ENCODE measurements at places on chromosomes 13 and 19.

DNA sequence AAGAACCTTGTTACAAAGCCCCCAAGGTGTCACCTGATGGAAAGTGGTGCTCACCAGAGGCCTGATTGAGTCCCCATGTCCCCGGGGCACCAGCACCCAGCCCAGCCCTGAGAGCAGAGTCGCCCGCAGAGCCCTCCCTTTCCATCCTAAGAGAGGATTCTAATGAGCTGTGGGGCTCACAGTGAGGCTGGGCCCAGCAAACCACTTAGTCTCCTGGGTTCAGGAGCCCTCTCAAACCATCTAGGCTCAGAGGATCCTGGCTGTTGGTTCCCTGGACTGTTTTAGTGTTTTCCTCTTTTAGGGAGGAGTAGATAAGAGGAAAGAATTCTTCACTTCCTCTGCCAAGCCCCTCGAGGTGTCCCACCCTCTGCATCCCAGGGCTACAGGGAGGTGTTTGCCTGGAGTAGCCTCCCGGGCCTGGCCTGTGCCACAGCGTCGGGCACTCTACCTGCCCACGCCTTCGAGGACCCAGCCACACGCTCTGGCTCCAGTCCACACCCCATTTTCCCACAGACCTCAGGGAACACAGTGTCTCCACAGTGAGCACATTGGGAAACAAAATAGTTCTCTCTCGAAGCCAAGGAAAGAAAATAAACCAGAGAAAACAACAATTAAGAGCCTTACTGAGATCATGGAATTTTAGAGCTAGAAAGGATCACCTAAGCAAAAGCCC lies 34.4 kb downstream of the DHRS12 start:
- DNase-seq, result no peak

DNA sequence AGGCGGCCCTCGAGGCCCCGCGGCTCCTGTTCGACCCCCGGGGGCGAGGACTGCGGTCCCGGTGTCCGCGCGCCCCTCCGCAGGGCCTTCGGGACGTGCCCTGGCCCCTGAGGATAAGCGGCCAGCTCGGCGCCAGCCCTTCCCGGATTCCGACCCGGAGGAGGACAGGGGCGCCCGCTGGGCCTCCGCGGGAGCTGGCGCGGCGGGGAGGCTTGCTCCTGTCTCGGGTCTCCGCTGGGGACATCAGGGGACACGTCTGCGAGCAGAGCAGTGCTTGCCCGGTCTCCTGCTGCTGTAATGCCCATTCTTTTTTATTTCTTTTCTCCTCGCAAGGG lies 829 bp downstream of the B3GLCT start:
- DNase-seq, result peak; percentile 37

GRCh38 chr13:103328899-103329298 lies 262.7 kb upstream of the SLC10A2 start:
- no peak for DNase-seq

DNA sequence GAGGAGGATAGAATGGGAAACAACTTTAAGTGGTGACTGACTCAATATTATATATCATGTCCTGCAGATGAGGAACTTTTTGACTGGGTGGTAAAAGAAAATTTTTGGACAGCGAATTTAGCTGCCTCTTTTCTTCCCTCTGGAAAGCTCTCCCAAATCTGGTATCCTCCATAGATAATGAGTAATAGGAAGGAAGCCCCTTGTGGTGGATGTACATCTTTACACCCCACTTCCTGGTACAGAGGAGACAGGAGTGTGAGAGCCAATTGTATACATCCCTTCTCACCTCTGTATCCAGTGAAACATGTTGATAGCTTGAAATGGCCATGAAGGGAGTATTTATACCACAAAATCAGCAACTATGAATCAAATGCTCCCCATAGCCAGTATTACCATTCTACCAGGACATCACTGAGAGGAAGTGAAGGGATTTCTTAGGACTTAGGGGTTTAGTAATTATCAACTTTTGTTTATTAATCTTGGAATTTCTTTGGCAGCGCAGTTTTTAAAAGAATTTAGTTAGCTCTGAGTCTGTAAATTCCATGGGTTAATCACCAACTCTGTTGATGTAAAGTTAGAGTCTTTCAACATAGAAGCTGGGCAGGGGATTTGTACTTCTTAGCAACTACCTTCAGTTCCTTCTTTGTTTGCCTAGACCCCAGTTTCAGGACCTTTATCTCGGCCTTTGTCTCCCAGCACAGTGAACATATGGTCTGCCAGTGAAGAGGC lies 17.0 kb upstream of the TDRD3 start:
- no peak for DNase-seq

DNA sequence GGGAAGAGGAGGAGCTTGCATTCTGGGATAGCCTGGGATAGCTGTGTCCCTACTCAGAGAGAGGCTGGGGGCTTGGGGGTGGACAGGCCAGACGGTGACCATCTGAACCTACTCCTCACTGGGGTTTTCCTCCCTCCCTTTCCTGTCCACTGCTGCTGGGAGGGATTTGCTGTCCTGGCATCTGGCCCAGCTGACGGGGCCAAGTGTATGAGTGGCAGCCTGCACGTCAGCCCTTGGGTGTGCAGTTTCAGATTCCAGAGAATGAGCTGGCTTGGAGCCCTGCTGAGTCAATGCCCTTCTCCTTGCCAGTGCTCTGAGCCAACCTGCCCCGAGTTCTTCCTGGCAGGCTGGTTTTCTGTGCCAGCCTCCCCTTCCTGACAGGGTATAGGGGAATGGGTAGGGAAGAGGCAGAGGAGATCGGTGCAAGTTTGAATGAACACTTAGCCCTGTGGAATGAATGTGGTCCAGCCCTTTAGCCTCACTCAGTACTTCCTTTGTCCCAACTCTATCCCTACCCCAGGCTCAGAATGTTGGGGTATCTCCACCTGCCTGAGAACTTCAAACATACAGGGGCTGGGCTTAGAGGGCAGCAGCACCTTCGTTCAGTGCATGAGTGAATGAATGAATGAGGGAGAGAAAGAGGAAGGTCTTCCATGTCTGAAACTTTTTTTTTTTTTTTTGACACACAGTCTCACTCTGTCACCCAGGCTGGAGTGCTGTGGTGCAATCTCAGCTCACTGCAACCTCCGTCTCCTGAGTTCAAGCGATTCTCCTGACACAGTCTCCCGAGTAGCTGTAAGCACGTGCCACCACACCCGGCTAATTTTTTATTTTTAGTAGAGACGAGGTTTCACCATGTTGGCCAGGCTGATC lies 1.8 kb upstream of the ANGPTL4 start:
- no peak for DNase-seq

- DNase-seq, result no peak
These were observed 30.7 kb downstream of the SLC7A1 start for GRCh38 chr13:29564818-29565217.
